ENCODE measurements at places on chromosomes 13 and 19.

- no peak for DNase-seq
Measured at GRCh38 chr13:73809561-73809960, 324.6 kb downstream of the KLF12 start.

GRCh38 chr13:81017513-81018152, 676.7 kb upstream of the SPRY2 start:
- DNase-seq = no peak

GRCh38 chr13:39918620-39919236, 263.3 kb downstream of the COG6 start:
- DNase-seq = no peak

- no peak for DNase-seq
Measured at GRCh38 chr13:46996316-46997030, 99.6 kb upstream of the HTR2A start.

- no peak for DNase-seq
Measured at GRCh38 chr13:67208552-67208951, 21.6 kb downstream of the PCDH9 start.
